Stimulated activated CD8-positive, alpha-beta memory T cell treated with anti-CD3 and anti-CD28 coated beads, Interleukin-4, amount 100 ng/mL, for 24 hours (primary cell): ENCODE measurements at places on chromosomes 11 and 22.

DNA sequence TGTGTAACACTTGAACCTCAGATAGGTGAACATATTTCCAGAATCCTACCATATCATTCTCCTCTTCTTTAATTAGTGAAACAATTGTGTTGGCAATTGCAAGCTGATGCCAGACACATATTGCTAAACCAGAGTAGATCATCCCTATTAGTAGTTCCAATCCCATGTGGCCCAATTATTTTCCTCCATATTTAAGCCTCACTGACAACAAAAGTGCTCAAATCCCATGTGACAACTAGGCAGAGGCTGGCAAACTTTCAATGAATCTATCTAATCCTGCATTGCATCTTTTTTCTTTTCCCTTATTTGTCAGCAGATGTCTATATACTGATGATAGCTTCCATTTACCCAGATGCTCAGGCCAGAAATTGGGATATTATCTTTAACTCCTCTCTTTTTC lies 90.4 kb downstream of the GRIA4 start:
- DNase-seq: no peak

DNA sequence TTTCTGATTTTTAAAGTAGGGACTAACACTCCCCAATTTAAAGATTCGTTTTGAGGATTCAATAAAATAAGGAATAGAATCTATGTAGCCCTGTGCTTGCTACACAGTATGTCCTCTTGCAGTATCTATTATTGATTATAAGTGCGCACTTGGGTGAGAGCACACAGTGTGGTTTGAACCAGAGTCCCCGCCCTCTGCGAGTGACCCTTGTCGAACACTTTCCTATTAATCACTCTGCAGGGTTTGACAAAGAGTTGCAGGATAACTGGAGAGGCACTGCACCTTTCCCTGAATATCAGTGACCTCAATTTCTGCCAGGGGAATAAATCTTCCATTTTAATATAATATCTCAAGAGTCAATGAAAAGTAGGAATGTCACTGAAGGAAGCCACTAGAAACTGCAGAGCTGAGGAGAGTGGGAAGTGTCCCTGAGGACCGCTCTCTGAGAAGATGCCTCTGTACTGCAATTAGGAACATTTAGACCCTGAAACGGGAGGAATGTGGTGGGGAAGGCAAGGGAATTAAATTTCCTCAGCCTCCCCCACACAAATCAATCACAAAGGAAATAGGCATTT lies 182.2 kb downstream of the MAML2 start:
- no peak for DNase-seq

- no peak for DNase-seq
Observed at GRCh38 chr11:13229136-13229535, 48.5 kb upstream of the BMAL1 start.

GRCh38 chr22:31639436-31640039 lies 22.5 kb downstream of the PISD start:
- DNase-seq: no peak

DNA sequence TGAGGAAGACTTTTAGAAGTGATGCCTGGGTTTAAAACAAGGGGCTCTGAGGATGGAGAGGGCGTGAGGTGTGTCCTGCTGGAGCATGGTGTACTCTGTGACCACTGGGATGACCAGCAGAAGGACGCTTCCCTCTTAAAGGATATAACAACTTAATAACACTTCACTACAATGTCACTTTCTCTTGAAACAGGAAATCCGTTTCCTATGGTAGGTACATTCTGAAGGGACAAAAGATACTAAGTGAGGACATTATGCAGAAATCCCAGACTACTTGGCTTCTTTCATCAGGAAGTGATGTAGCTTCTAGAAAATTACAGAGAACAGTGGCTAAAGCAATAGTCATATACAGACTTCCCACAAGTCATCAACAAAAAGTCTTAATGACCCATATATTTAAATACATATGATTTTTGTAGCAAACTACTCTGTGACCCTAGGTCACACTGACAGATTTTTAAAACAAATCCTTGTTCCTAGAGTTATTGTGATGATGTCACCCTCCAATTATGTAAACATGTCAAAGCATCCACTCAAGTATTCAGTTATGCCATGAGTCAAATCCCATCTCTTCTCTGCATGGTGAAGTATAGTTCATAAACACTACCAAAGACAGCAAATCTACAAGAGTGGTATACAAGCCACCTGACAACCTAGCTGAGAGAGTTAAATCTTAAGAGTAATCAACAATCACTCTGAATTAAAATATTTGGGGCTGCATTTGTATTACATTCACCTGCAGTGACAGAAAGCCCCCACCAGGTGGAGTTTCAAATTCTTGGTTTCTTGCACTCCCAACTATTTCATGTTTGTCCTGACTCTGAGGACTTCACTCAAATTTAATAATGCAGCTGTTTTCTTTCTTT lies 32.8 kb downstream of the PITPNB start:
- peak; percentile 17 for DNase-seq

DNA sequence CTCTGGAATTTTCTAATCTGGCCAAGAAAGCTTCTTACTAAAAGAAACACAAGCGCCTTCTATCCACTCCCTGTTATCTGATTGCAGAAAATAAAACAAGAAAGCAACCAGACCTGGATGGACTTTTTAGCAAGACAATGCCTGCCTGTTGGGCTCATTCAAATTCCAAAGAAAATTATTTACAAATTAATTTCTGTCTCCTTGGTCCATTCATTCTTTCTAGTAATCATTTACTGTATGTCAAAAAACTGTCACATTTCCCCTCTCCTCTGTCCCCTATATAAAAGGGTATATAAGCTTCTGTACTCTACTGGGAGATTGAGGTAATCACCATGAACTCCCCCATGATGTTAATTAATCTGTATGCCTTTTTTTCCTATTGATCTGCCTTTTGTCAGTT lies 279.9 kb downstream of the DLG2 start:
- DNase-seq: no peak

DNA sequence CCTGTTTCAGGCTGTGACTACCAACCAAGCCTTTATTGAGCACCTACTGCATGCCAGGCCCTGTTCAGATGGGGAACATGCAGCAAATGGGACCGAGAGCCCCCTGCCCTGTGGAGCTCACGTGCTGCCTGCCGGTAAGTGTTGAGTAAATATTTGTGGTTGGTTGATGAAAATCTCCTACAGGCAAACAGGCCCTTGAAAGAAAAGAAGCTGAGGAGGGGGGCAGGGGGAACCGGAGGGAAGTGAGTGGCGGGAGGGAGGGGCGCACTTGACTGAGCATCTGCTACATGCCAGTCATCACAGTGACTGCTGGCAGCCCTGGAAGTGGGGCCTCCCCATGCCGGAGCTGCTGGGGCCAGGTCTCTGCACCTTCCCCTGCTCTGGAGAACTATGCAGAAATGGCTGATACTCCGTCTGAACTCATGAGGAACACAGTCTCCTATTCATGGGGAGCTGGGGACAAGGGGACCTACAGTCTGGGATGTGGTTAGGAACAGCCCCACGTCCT lies 34.2 kb downstream of the MACROD1 start:
- no peak for DNase-seq

DNA sequence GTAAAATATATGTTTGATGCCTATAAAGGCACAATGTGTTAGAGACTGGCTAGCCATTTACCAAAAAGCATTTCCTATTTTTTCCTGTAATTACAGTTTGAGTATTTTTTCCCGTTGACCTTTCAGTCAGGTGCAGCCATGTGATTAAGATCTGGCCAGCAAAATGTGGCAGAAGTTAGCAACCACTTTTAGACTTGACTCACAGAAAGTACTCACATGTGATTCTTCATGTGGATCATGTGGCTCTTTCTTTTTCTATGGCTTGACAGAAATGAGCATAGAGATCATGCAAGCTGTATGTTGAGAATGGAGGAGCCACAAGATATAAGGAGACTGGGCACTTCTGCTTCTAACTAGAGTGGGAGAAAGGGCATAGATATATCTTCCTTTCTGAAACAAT lies 27.3 kb upstream of the RAB38 start:
- no peak for DNase-seq

GRCh38 chr22:46528121-46528610 lies 9.3 kb downstream of the CELSR1 start:
- no peak for DNase-seq

- no peak for DNase-seq
Observed at GRCh38 chr11:22115470-22116029, 77.3 kb upstream of the ANO5 start.

- no peak for DNase-seq
Observed at GRCh38 chr22:28670161-28670560, 9.5 kb downstream of the TTC28 start.

- DNase-seq: no peak
Observed at GRCh38 chr11:133441964-133442660, 90.2 kb downstream of the OPCML start.

DNA sequence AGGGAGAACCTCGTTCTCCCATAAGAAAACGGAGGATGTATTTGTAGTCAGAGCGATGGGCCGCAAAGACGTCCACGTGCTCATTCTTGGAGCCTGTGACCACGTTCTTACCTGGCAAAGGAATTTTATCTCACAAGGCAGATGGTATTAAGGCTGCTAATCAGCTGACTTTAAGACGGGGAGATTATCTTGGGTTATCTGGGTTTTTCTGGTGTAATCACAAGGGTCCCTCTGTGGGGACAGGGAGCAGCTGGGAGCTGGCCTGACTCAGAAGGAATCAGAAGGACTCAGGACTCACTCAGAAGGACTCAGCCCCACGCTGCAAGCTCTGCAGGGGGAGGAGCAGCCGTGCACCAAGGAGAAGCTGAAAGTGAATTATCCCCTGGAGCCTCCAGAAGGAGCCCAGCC lies 7.5 kb upstream of the SIGIRR start:
- no peak for DNase-seq

DNA sequence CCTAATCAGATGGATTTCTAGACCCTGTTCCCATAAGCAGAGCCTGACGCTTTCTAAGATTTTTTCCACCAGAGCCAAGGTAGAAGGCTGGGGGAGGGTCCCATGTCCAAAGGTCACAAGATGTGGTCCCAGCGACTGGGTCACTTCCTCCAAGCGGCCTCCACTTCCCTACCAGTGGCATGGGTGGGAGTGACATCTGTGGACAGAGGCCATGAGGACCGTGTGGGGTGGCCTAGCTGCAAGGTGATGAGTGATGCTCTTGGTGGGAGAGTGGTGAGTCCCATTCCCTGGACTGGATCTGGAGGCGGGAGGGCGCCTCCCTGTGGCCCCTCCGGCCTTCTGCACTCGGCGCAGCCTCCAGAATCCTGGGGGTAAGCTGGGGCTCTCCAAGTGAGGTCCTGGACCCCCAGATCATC lies 32.4 kb upstream of the PRR5 start:
- no peak for DNase-seq

GRCh38 chr11:47615249-47615648 lies 21.0 kb upstream of the C1QTNF4 start:
- no peak for DNase-seq

DNA sequence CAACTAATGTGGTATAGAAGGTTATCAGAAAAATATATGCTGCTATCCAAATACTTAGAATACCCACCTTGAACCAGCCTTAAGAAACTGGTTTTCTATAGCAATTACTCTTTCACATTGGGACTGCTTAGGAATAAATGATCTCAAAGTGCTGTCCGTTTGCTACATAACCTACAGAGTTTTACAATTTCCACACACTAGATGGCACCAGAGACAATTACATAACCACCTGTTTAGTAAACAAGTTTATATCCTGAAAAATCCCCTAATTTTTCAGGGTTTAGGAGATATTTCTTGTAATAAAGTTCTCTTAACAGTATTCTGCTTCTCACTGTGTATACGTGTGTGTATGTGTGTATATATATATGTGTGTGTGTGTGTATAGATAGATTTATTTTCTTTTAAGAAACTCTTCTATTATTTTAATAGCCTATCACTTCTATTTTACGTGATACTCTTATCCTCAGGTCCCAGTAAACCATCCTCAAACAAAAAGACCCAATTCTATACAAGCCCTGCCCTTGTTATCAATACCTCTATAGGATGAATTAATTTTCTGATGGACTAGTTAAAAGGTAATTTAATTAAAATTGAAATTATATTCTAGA lies 6.7 kb upstream of the OR5I1 start:
- DNase-seq: no peak

DNA sequence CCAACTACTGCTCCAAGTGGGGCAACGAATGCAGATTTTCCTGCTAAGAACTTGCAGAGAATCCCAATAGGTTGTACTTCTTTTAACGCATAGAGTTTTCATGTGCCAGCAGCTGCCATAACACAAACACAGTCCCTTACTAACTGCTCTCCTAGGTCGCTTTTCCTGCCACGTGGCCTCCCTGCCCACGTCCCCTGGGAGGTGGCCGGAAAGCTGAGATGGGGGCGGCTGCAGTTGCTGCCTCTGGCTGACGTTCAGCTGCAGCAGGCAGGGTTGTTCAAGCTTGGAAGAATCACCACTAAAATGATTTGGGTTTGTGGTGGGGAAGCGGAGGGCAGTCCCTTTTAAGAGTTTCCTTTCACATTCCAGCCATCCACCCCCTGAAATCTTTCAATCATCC lies 39.3 kb downstream of the ZNF202 start:
- no peak for DNase-seq

DNA sequence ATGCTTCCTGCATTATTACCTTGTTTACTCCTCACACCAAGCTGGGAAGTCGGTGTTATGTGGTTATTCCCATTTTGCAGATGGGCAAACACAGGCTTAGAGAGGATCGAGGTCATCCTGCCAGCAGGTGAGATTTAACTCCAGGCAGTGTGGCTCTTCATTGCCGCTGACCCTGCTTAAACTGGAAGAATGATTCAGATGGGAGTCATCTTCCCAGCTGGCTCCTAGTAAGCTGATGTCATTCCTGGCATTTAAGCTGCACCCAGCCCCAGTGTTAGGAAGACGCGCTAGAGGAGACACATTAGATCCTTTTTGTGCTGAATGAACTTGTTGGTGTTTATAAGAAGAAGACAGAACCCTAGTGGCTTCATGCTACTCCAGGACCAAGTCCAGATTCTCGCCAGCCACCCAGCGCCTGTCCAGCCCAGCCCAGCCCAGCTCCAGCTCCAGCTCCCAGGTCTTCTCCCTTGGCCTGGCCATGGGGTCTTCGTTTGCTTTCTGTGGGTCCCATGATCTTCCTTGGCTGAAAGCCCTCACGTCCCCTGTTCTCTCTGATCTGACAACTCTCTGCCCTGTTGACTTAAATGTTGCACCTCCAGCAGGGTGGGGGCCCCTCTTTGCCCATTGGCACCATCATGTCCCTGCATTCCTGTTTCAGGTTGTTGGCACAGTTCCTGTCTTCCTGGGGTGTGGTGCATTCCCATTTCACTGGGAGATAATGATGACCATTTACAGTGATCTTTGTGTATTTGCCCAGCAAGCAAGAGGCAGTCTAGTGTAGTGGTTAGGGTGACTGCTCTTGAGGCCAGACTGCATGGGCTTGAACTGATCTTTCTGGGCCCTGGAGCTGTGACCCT lies 13.6 kb downstream of the PARVB start:
- DNase-seq: no peak
